ENCODE measurements at places on chromosomes 4 and X. TPM values are rescaled to one million over a fixed set of nuclear protein-coding genes. Genes with fewer than 3 reads are reported as not detected.
A peak's percentile ranks its signal among the peaks of the same experiment; 100 is the strongest.

DNA sequence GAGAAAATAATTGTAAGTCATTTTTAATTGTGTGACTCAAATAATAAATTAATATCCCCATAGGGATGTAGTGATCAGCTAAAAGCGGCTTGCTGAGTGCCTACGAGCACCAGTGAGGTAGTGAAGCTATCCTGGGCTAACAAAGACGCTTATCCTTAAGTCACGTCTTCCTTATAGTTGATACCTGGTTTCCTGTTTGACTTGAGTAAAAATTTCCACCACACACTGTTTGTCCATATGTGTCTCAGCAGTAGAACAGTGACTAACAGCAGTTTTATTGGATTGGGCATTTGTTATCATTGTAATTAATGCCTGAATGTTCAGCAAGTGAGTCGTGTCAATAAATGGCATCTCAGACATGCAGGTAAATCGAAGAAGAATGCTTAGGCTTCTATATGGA is 241.1 kb downstream of the GRXCR1 start:
- no peak for DNase-seq

DNA sequence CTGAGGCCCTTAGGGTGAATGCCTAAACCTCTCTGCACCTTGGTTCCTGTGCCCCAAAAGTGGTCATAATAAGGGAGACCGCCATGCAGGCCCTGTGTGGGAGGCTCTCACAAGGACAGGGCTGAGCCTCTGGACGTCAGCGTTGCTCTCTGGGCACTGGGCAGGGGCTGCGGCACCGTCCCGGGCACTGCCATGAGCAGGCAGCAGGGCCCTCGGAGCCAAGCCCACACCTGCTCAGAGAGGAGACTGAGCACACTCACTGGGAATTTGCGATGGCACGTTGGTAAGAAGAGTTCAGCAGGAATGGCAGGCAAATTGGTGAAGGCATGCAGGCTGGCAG is 123.4 kb downstream of the HMX1 start:
- DNase-seq: no peak

The GLRB gene
- not detected for total RNA-seq

The BBS12 gene
- total RNA-seq: 1.4 TPM

The VSIG4 gene
- not detected for total RNA-seq

GRCh38 chr4:138190452-138190858 is 51.7 kb downstream of the SLC7A11 start:
- DNase-seq: no peak

DNA sequence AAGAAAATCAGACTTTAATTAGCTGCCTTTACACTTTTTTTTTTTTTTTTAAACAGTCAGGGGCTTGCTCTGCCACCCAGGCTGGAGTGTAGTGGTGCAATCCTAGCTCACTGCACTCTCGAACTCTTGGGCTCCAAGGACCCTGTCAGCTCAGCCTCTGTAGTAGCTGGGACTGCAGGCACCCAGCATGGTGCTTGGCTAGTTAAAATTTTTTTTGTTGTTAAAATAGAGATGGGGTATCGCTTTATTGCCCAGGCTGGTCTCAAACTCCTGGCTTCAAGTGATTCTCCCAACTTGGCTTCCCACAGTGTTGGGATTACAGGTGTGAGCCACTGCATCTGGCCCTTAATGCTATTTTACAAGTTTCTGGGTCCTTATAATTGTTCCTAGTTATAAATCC is 359.1 kb downstream of the SPRY1 start:
- no peak for DNase-seq

GRCh38 chr4:56791316-56791715 is 30.2 kb downstream of the SPINK2 start:
- DNase-seq: no peak

DNA sequence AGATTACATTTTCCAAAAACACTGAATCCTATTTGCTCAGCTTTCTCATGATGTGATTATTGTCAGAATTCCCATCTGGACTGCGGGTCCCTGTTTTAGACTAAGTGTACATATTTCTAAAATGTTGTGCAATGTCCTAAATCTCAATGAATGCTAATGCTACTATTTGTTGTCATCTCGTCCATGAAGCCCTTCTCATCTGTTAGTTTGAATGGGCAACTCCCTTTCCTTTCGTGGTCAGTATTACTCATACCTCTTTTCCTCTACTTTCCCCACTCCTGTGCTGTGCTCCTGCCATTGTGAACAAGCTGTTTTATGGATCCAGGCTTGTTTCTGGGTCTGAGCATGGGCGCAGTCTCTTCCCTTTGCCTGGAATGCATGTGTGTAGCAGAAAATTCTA is 91.0 kb downstream of the MID1 start:
- DNase-seq: no peak

GRCh38 chr4:166527500-166527899 is 654.5 kb downstream of the TLL1 start:
- DNase-seq: no peak

- DNase-seq: no peak
These were observed 15.3 kb downstream of the RNF150 start for GRCh38 chr4:141117935-141118334.

The SLC6A8 gene
- total RNA-seq: 1.3 TPM

DNA sequence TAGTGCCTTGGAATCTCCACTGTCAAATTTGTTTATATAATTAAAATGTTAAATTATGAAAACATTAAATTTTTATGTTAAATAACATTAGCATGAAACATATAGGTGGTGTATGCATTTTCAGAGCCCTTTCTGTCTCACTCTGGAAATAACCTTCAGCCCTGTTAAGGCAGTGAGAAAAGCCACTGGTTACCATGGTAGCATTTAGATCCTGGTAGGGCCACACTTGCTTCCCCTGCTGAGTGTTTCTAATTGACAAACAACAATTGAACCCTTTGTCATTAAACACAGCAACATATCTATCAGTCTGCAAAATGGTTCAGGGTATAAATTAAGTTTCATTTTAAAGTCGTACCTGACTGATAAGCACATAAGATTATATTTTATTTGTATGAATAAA is 63.5 kb downstream of the PDK3 start:
- no peak for DNase-seq

DNA sequence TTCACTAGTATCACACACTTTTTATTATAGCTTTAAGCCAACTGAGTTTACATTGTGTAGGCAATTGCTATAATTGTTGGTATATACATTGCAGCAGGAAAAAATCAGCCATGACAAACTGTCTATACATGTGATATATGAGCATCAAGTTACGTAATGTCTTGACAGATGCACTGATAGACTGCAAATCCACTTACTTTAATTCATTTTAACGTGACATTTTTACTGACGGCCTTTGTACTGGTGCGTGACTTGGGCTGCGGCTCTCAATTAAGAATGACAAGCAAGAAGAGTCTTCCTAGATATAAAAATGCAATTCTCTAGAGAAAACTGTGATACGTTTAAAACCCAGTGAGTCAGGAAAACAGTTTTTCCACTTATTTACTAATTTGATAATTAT is 143.8 kb downstream of the ACTRT1 start:
- DNase-seq: no peak

- no peak for DNase-seq
These were observed 94.6 kb downstream of the UBE2K start for GRCh38 chr4:39792529-39792928.

GRCh38 chrX:22025751-22026150 is 6.4 kb upstream of the PHEX start:
- DNase-seq: no peak

The ETDA gene
- not detected for total RNA-seq

- peak; percentile 36 for DNase-seq
These were observed 721 bp upstream of the MAOA start for GRCh38 chrX:43655151-43656004.

DNA sequence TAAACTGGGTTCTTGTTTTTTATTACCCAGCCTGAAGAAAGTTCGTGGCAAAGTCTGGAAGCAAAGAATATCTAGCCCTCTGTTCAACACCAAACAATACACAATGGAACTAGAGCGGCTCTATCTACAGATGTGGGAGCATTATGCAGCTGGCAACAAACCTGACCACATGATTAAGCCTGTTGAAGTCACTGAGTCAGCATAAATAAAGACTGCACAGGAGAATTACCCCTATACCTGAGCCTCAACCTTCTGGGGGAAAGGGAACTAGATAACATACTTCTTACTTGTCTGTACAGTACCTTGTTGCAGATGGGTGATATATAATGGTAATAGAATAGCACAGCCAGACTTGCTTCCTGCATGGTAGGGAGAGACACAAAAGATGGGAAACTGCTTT is 4.6 kb upstream of the GCNA start:
- DNase-seq: no peak

DNA sequence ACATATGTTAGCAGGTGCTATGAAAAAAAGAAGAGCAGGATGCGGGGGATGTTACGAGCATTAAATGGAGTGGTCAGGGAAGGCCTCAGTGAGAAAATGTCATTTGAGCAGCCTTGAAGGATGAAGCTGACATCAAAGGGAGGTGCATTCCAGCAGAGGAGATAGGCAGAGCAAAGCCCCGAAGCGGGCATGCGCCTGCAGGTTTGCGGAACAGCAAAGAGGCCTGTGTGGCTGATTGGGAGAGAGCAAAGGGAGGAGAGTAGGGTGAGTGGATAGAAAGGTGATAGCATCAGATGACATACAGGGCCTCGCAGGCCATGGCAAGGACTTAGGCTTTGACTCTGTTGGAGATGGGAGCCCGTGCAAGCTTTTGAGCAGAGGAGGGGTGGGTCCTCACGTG is 95.4 kb upstream of the GPR50 start:
- no peak for DNase-seq

The PPM1K gene
- 58.4 TPM for total RNA-seq

The PJA1 gene
- total RNA-seq: 14.1 TPM

DNA sequence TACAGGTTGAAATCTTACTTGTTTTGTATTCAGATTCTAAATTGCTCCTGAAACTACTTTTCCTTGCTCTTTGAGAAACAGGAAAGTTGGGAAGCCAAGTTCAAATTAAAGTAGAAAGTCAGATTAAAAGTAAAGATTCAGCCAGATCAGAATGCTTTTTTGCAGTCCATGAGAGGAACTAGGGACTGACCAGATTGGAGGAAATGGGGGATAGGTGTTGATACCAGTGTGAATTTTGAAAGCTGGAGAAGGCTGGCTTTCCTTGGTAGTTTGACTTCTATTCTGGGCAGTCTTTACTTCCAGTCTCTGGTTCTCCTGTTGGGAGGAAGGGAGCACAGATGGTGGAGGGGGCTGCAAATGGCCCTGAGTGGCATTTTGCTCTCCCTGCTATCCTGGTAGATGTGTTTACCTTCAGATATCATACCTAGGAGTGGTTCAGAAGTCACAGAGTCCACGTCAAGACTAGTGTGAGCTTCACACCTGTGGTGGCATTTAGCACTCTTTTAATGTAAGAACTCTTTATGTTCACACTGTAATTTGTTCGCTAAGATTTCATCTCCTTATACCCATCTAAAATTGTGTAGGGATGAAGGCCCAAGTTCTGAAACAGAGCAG is 68.8 kb downstream of the FNIP2 start:
- DNase-seq: no peak

GRCh38 chr4:108168160-108168670 is 517 bp downstream of the LEF1 start:
- no peak for DNase-seq

GRCh38 chrX:146481735-146482134 is 327.8 kb upstream of the CXorf51B start:
- DNase-seq: no peak

- DNase-seq: no peak
These were observed 31.6 kb upstream of the CT47C1 start for GRCh38 chrX:119041175-119041574.

The PUDP gene
- total RNA-seq: 16.1 TPM

- DNase-seq: no peak
These were observed 28.4 kb upstream of the CXCL8 start for GRCh38 chr4:73711989-73712388.

The CLNK gene
- total RNA-seq: not detected

The ADGRG4 gene
- total RNA-seq: not detected

DNA sequence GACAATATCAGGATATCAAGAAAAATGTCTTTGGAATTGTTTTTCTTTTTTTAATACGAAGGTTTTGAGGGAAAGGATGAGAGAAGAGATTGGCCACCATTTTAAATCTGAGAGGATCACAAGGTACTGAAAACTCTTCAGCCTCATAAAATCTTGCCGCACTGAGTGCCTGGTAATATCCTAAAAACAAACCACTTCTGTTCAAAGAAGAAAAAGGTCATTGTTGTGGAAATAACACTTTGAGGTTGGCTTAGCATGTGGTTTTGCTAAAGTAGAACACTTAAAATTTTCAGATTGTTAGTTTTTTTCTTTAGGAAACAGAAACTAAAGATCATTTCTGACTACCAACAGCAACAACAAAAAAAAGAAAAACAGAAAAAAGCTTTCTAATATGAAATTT is 1.0 kb upstream of the CLDN22 start:
- no peak for DNase-seq

- DNase-seq: no peak
These were observed 221.7 kb downstream of the BCOR start for GRCh38 chrX:39875834-39876628.

GRCh38 chr4:153025406-153025805 is 89.3 kb downstream of the FHDC1 start:
- no peak for DNase-seq

- no peak for DNase-seq
These were observed 3.4 kb upstream of the PNMA5 start for GRCh38 chrX:152997337-152997736.

DNA sequence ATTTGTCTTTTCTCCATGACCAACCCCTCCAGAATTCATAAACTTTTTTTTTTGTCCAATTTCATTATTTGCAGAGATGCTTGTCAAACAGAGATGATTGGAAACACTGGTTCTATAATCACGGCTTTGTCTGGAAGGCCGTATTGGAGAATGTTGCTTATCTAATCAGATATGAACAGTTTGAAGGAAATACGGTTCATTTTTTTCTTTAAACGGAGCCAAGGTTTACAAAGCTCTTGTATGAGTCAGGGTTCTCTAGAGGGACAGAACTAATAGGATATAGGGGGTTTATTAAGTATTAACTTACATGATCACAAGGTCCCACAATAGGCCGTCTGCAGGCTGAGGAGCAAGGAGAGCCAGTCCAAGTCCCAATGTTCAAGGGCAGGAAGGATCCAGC is 1415.8 kb downstream of the C4orf33 start:
- no peak for DNase-seq

DNA sequence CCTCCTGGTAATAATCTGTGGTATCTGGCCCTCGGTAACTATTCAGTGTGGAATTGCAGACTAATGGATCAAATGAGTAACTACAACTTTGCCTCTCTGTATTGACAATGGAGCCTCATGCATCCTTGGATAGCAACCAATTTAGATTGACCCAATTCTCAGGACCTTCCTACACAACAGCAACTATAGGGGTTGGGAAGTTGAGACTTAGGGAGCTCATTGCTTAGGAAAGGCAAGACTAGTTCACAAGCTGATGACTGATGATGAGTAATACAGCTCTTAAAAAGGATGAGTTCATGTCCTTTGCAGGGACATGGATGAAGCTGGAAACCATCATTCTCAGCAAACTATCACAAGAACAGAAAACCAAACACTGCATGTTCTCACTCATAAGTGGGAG is 47.5 kb upstream of the KLHL13 start:
- DNase-seq: no peak

GRCh38 chr4:3879681-3880614 is 113.8 kb downstream of the ADRA2C start:
- DNase-seq: peak; percentile 35

The NAT8L gene
- 0.05 TPM for total RNA-seq

Measured in activated CD8-positive, alpha-beta T cell treated with anti-CD3 and anti-CD28 coated beads, Interleukin-2, amount 10 ng/mL, durations not matched to agents 7 days and 5 days (primary cell).